Activated T-cell treated with anti-CD3 and anti-CD28 coated beads, Interleukin-2, amount 50 U/mL, for 72 hours (primary cell): ENCODE measurements at places on chromosomes 6 and 20.

DNA sequence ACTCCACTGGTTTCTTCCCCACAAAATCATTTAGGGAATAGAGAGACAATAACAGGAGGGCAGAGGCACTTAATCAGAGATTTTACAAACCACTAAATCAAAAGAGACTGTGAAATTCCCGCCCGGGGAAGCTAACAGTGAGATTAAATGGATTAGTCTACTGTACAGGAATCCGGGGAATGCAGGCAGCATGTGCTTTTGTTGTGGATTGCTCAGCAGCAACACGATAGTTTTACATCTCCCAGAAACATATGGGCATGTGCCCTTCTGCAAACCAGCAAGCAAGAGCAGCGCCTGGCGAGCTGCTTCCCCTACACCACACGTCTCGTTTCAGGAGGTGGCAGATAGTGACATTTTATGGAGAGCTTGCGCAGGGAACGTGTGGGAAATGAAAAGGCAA is 382.3 kb downstream of the CD83 start:
- no peak for DNase-seq

- no peak for DNase-seq
Observed at GRCh38 chr6:82066991-82067411, 180.5 kb downstream of the IBTK start.

DNA sequence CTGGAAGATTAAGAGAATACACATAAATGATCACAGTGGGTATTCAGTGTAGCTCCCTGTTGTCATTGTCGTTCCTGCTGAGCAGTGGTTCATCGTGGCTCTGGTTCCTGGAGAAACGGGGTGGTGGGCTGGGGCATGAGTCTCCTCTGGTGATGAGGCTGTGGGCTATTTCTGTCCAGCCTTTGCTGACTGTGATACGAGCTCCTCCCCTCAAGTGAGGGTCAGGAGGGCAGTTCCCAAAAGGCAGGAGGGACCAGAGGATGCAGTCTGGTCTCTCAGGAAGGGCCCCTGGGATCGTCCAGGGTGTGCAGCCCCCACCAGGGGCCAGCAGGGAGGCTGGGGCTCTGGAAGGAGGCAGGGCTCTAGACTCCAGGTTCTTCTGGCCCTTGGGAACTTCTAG is 31.1 kb upstream of the DLGAP4 start:
- no peak for DNase-seq

DNA sequence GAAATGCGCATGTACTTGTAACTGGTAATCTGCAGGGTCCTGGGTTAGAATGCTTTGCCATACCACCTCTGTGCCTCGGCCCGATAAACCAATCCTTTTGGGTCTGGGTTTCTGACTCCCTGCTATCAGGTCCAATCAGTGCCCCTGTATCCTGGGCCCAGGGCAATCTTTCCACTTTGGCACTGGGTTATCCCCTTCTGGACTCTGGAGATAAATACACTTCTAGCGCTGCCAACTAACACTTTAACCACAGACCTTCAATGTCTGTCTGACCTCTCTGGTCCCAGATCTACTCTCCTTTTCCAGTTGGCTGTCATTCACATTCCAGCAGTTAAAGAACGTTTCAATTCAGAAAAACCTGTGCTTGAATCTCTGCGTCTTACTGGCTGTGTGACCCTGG is 55.3 kb downstream of the DNAAF9 start:
- DNase-seq, result no peak

GRCh38 chr6:63389191-63389844 is 69.5 kb upstream of the LGSN start:
- no peak for DNase-seq

DNA sequence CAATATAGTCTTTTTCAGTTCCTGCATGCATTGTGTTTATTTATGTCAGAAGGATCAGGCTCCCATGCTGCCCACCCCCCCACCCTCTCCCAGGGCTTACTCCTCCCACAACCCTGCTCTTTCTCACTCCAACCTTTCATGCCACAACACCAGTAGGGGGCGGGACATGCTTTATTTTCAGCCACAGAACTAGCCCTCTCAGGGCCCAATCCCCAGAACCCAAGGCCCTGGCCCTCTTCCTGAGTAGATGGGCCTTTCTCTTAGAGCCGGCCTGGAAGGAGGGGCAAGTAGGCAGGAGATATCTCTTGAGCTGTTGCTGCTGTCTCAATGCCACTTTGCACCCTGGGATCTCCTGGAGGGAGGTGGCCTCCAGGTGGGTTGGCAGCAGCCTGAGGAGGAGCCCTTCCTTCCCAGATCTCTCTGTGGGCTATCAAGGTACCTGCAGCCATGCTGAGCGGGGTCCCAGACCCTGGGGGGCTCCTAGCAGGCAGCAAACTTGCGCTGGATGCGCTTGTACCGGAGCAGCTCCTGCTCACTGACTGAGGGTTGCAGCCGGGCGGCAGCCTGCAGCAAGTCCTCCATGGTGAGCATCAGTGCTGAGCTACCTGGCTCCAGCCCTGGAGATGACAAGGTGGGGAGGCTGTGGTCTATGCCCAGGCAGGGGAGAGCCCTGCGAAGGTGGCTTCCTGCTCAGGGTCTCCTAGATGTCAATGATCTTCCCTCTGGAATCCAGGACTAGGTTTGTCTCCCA is 3.5 kb downstream of the GNMT start:
- no peak for DNase-seq

DNA sequence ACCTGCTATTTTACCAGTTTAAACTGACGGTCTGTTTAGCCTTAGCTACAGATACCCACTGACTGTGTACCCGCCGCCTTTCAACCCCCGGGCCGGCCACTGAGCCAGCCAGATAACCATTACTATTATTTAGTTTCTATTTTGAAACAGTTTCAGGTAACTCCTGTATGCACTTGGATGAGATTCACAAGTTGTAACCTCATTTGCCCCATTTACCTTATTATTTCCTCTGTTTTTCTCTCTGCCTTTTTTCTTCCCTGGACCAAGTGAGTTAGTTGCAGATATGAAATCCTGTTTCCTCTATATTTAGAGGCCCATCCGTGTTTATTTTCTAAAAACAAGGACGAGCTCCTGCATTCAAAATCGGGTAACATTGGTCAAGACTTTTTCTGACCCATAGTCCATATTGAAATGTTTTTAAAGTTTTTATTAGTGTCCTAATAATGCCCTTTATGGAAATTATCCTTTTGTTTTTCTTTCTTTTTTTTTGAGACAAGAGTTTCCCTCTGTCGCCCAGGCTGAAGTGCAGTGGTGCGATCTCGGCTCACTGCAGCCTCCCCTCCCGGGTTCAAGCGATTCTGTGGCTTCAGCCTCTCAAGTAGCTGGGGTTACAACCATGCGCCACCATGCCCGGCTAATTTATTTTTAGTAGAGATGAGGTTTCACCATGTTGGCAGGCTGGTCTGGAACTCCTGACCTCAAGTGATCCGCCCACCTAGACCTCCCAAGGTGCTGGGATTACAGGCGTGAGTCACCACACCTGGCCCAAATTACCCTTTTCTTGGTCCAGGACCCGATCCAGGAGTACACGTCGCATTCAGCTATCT is 767 bp downstream of the AP5S1 start:
- no peak for DNase-seq

- no peak for DNase-seq
Observed at GRCh38 chr20:16381444-16381843, 191.8 kb downstream of the KIF16B start.

- no peak for DNase-seq
Observed at GRCh38 chr20:52921340-52921739, 50.8 kb upstream of the TSHZ2 start.

DNA sequence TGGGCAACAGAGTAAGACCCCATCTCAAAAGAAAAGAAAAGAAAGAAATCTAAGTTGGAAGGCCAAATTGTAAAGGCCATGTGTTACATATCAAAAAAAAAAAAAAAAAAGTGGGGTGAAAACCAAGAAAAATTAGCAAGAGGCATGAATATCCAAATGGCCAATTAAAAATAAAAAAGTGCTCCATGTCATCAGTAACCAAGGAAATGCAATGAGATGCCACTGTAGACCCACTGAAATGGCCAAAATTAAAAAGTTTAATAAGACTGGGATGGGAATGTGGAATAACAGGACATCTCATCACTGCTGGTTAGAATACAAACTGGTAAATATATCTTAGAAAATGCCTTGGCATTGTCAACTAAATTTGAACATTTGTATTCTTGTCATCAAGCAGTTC is 30.1 kb upstream of the BCLAF1 start:
- no peak for DNase-seq

- DNase-seq, result no peak
Observed at GRCh38 chr6:75145976-75146375, 59.9 kb downstream of the COL12A1 start.

DNA sequence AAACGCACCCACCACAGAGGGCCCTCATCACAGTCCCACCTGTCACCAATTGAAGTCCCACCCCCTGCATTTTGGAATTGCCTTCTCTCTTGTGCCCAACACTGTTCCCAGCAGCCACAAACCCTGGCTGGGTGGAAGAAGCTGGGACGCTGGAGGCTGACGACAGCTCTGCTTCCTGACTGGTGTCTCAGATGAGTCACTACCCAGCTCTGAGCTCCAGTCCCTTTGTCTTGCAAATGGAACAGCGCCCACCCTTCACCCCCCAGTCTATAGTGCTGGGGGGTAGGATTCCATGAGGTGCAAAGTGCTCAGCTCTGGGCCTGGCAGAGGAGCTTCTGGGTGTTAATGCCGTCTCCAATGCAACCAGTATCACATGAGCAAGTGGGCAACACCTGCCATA is 85.3 kb downstream of the DLGAP4 start:
- DNase-seq, result no peak
